ENCODE measurements at places on chromosomes 3 and 15.

- DNase-seq, result no peak
These were observed 5.0 kb upstream of the CCR2 start for GRCh38 chr3:46348823-46349482.

DNA sequence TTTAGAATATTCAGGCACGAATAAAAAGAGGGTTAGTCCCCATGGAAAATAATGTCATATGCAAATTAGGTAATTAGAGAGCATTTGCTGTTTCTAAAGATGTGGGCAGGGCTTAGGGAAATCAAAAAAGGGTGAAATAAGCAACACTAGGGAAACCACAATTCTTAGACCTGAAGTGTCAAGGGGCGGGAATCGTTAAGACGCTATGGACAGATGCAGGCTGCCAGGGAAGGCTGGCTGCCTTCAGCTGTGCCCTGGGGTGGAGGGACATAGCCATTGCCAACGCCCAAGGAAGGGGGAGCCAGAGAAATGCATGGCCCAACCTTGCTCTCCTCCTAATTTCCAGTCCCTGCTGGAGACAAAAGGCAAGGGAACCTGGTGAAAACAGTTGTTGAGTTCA is 141.7 kb upstream of the PROK2 start:
- no peak for DNase-seq

GRCh38 chr15:48381861-48382260 is 50.6 kb downstream of the DUT start:
- no peak for DNase-seq

DNA sequence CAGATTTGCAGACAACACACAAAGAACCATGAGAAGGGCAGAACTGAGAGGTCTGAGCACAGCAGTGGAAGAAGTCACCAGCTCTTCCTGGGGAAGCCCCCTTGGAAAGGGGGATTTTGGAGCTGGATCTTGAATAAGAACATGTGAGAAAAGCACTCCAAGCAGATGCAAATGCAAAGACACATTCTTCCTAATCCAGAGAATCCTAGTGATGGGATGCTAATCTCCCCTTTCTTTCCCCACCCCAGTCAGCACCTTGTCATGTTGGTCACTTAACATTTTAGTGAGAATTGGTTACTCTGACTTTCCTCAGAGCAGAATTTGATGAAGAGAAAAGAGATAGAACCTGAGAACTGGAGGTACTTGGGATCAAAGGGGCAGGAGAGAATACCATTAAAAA is 148.5 kb downstream of the SSR3 start:
- DNase-seq, result no peak

DNA sequence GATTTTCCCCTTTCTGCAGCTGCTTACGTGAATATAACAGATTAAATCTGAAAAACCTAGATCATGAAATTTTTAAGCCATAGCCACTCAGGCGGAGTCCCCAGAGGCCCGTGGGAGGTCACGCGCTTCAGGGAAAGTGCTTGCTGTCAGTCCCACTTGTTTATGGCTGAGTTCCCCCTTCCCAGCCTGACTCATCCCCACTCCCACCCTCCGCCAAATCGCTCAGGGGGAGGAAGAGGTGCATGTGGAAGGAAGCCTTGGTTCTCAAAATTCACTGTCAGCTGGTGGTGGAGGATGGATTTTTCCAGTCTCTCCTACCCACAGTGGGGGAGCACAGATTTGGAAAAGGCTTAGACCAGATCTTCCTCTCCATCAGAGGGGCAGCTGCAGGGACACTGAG is 67.4 kb downstream of the CORO2B start:
- DNase-seq, result no peak

DNA sequence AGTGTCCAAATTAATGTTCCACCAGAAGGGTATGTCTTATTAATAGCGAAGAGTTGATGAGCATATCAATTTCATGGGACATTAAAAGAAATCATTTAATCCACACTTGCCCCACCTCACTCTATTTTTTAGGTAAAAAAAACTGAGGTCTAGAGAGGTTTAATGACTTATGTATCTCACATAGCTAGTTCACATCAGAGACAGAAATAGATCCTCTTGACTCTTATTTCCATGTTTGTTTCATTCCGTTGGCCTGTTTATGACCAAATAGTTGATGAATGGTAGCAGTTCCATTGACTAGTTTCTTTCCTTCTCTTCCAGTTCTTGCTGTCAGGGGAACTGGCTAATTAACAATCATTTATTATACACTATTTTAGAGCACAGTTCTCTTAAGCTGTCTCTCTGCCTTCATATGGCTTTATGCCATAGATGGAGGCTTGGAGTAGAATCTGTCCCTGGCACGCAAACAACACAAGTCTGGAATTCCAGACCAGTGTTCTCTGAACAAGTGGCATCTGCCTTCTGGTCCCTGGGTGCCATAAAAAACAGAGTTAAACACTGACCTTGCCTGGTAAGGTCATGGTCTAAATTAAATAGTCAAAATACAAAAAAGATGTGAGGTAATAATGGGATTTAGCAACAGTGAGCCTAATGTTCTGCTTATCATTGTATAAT is 220.0 kb upstream of the CGNL1 start:
- DNase-seq, result no peak

- DNase-seq, result no peak
These were observed 27.3 kb downstream of the SV2B start for GRCh38 chr15:91127236-91127955.

DNA sequence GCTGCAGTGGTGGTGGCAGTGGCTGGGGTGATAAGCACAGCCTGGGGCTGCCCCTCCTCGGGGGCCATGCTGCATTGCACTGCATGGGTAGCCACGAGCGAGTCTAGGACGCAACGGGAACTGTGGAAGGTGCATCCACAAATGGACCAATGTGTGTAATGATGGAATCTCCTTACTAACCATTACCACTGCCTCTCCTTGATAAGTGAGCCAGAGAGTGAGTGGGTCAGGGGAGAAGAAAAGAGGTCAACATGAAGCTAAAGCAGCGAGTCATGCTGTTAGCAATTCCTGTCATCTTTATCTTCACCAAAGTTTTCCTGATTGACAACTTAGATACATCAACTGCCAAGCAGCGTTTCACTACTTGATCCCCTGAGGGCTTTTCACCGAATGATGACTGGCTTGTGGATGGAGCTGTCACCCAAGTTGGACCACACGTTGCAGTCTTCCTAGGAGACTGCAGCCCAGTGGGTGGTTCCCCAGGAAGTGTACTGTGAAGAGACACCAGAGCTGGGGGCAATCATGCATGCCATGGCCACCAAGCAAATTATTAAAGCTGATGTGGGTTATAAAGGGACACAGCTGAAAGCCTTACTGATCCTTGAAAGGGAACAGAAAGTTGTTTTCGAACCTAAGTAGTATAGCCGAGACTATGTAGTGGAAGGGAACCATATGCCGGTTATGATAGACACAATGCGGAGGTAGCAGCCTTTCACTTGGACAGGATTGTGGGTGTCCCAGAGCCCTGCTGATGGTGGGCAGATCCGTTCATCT is 20.6 kb downstream of the SAMD7 start:
- DNase-seq, result no peak

GRCh38 chr3:175294793-175295192 is 435.7 kb downstream of the NAALADL2 start:
- no peak for DNase-seq

- DNase-seq, result no peak
These were observed 38.9 kb upstream of the RNU6-1 start for GRCh38 chr15:67878712-67879206.

DNA sequence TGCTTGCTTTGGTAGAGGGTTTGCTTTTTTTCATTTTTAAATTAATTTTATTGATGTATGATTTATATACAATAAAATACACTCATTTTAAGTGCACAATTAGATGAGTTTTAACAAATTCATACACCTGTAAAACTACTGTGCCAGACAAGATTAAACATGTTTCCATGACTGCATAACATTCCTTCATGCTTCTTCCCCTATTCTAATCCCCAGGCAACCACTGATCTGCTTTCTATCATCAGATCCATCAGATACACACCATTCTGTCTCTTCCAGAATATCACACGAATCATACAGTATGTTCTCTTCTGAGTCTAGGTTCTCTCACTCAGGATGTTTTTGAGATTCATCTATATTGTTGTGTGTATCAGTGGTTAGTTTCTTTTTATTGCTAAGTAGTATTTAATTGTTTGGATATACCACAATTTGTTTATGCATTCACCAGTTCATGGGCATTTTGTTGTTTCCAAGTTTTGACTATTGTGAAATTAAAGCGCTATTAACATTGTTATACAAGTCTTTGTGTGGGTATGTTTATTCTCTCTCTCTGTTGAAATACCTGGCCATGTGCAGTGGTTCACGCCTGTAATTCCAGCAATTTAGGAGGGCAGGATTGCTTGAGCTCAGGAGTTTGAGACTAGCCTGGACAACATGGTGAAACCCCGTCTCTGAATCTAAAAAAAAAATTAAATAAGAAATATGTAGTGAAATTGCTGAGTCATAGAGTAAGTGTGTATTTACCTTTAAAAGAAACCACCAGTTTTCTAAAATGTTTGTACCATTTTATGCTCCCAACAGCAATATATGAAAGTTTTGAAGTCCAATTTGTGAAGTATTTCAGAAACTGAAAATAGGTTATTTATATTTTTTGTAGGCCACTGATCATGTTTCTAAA is 7.0 kb upstream of the TFG start:
- DNase-seq, result no peak

GRCh38 chr15:80423215-80423614 is 19.0 kb downstream of the ARNT2 start:
- DNase-seq, result no peak

DNA sequence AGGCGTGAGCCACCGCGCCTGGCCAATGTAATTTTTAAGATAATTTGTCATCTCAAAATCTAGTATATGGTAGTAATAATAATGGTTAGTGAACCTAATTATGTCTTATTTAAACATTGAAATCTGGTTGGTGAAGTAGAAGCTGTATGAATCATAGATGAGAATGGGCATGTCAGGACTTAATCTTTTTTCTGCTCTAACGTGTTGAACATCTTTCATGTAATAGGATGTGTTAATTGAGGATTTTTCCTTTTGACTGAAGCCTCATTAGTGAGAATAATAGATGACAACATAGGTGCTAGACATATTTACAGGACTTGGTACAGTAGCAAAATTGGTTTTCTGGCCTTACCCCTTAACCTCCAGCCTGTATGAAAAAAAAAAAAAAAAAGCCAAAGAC is 835.6 kb downstream of the IGSF11 start:
- DNase-seq, result no peak

GRCh38 chr3:189635339-189635738 is 4.2 kb downstream of the TP63 start:
- DNase-seq, result no peak

- no peak for DNase-seq
These were observed 1.5 kb downstream of the NLGN1 start for GRCh38 chr3:173399044-173399443.

DNA sequence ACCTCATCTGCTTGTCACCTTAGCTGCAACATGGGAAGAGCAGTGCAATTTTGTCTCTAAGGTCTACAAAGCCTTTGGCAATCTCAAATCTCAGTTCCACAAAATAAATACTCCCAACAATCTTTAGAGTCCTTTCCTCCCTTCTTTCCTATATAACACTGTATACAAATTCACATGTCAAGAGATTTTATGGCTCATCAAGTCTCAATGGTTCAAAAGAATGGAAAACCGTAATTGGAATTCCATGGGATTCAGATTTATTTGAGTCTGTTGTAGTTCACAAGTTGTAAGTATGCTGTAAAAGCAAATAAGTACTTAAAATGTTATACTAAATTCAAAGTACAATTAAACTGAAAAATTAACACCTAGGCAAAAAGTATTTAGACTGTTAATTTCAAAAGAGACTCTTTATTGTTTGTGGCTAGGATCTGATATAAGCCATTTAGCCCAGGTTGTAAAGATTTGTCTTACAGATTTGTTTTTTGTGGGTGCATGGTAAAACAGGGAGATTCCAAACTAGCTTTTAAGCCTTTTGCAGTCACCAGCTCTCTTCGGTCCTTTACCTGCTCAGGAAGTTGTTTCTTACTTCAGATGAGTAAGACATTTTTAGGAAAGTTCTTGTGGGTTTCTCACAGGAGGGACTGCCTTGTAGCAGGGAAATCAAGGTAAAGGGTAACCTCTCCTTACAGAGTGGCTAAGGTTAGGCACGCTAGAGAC is 50.1 kb downstream of the CMSS1 start:
- no peak for DNase-seq

DNA sequence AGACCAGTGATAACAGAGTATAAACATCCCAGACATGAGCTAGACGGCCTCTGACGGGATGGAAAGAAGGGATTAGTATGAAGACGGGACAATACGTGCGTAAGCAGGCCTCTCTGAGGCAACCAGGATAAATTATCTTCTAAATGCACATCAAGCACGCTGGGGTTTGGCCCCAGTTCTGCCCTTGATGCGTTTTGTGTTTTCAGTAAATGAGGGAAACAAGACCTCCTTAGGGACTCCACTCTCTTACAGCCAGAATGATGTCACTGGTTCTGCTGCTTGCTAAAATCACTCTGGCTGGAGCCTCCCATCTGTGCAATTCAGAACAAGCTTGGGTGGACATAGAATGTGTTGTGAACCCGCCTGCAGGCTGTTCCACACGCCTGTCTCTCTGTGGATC is 156.0 kb upstream of the MCTP2 start:
- no peak for DNase-seq

- DNase-seq, result no peak
These were observed 244.1 kb downstream of the SLCO3A1 start for GRCh38 chr15:92097474-92098178.

- no peak for DNase-seq
These were observed 484.4 kb upstream of the ADAMTS9 start for GRCh38 chr3:65172209-65172608.

GRCh38 chr3:65936908-65937638 is 101.6 kb downstream of the MAGI1 start:
- no peak for DNase-seq

GRCh38 chr3:132174500-132174899 is 139.7 kb upstream of the CPNE4 start:
- DNase-seq, result no peak

GRCh38 chr3:149507491-149508324 is 33.2 kb downstream of the TM4SF4 start:
- no peak for DNase-seq

- no peak for DNase-seq
These were observed 10.3 kb upstream of the ARGFX start for GRCh38 chr3:121557426-121557934.

DNA sequence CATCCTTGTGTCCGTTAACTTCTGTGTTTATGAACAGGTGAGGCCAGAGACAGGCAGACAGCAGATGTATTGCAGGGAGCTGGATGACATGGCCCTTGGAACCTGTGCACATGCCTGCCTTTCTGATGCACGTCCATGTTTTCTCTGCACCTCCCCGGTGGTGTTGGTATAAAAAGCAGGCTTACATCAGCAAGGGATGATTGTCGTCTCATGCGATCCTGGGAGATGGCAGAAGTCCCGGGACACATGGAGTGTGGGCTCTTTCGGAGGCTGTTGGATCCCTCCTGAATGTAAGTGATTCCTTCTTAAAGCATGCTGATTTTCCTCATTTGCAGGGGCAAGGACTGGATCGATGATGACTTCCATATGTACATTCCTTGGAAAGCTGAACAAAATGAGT is 134.8 kb downstream of the SNRPN start:
- DNase-seq, result no peak

GRCh38 chr15:67004142-67004541 is 61.3 kb upstream of the SMAD3 start:
- DNase-seq, result no peak

GRCh38 chr15:50996641-50997040 is 88.2 kb downstream of the AP4E1 start:
- no peak for DNase-seq

- no peak for DNase-seq
These were observed 48.7 kb upstream of the FHIT start for GRCh38 chr3:61300006-61300380.

GRCh38 chr3:171354706-171355582 is 105.3 kb downstream of the TNIK start:
- no peak for DNase-seq

GRCh38 chr15:68389936-68390817 is 41.8 kb downstream of the ITGA11 start:
- DNase-seq, result no peak

Measured in activated CD8-positive, alpha-beta memory T cell treated with anti-CD3 and anti-CD28 coated beads for 1 hour (primary cell).